ENCODE measurements at places on chromosomes 5 and 9. TPM values are rescaled to one million over a fixed set of nuclear protein-coding genes. Genes with fewer than 3 reads are reported as not detected.

GRCh38 chr5:120139039-120139438 is 325.1 kb upstream of the PRR16 start:
- DNase-seq: no peak

DNA sequence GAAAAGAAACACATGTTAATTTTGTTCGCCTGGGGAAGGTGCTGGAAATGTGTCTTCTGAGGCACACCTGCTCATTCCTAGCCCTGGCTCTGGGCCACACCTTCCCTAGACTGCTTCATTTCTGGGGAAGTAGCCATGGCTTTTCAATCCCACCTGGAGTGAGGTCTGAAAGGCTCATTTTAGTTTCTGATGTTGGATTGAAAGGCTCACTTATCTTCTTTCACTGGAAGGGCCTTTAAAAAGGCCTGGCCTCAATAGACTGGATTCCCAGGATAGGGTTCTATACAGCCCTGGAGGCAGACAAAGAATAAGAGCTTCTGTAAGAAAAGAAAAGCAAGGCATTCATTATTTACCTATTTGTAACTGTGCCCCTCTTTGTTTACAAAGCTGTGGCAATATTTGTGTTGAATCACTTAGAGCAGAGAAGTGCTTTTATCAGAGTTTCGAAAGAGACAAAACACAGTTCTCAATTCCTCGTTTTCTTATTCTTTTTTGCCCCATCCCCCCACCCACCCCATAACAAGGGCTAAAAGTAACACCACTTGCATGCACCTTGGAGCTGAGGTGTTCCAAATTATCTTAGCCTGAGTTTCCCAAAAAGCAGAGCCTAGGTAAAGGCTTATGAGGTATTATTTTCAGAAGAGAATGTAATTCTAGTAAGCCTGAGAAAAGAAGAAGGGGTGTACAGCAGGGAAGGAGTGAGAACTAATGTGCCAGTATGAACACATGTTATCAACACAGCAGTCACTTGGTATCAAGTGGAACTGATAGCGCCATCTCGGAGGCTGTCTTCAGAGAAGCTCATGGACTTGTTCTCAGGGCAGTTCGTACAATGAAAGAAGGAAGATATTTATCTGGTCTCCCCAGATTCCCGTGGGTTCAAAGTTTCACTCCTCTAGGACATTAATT is 413.1 kb downstream of the KCTD16 start:
- DNase-seq: no peak

DNA sequence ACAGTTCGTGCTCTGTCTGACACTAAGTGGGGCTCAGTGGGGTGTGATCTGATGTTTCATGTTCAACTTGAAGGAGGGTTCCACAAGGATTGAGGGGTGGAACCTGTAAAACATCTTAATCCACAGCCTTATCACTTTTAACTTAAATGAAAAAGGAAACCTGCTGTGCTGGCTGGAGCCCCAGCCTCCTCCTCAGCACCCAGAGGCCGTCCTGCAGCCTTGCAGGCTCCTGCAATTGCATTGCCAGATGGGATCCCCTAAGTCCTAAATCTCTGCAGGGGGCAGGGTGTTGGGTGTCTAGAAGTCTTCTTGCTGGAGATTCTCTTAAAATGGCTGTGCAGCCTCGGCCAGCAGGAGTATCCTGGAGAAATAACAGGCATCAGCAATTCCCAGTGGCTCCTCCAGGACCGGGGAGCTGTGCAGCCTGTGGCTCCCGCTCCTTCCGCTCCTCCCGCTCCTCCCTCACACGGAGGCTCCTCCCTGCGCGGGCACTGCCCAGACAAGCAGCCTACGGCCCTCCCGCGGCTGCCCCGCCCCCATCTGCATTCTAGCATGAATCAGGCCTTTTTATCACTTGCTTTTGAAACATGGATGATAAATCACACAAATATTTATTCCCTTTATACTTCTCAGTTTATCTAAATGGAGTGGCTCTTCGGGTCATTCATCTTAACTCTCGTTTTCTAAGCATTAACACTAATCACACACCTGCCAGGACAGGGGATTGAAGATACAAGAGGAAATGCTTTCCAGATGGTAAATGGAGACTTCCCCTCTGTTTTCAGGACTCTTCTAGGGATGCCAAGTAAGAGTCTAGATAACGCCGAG is 131.0 kb downstream of the ADAMTS16 start:
- DNase-seq: no peak

GRCh38 chr9:98150164-98150563 is 31.1 kb upstream of the TRIM14 start:
- DNase-seq: no peak

DNA sequence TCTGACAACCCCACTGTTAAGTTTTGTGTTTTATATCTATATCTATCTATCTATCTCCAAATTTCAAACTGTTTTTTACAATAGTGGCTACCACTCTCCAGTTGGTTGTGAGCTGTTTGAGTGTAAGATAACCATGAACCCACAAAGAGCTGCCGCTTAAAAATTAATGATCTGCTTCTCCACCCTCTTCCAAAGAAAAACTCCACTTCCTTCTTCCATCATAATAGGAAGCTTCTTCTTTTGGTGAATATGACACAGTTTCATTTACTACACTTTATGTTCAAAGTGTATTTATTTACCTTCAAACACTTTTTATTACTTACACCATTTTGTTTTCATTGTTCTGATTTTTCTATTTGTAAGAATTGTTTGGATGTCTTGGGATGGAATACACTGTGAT is 37.9 kb downstream of the SPZ1 start:
- no peak for DNase-seq

DNA sequence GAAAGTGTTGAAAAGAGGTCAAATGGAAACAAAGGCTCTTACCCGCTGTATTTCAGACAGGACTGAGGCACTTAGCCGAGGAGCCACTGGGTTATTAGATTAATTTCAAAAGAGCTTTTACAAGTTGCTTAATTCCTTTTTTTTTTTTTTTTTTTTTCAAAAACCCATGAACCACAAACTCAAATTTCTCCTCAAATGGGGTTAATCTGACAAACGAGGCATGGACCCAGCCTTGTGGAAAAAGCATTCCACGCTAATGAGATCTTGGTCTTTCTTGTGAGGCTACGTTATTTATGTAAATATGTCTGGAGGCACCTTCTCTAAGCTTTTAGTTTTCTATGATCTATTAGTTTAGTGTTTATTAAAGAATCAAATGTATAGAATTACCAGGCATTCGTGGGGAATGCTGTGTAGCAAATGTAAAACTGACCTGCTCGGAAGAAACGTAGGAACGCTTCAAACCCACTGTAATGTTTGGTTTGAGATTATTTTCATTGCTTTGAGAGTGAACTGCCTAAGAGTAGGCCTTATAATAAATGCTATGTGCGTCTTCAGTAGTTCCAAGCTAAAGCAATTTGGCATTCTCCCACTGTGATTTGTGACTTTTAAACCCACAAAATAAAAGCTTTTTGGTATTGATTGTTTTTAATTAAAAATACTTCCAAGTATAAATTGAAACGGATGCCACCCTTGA is 134.7 kb downstream of the CDH6 start:
- DNase-seq: no peak

GRCh38 chr5:142319560-142320429 is 5.0 kb downstream of the SPRY4 start:
- DNase-seq: no peak

DNA sequence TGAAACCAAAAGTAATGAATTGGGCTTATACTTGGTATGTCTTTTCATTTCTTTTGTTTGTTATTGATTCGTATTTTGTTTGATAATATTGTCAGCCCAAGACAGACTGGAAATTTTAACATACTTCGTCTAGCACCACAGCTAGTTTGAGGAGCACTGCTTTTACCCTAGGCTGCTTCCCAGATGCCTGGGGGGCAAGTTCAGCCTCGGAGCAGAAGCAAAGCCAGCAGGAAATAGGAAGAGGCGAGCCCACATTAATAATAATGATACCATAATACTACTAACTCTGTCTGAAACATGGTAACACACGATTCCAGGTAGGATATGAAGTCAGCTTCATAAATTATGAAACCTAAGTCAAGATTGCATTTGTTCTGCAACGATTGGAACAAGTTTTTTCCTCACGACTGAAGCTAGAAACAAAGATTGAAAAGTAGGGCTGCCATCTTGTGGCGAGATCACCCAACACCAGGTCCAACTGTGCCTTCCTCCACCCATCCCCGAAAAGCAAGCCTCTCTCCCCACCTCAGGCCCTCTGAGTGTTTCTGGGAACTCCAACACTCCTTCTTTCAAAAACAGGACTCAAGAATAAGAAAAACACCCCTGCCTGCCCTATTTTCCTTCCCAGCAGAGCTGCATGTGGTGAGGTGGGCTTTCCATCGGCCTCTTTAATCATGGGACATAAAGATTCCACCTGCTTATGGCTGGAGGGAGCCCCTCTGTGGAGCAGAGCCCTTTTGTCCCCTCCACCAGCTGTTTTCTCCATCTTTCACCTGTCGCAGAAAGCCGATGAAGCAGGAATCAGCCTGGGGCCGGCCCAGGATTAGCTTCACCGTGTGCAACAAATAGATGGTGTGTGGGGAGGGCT is 236.4 kb downstream of the CAAP1 start:
- no peak for DNase-seq

- no peak for DNase-seq
Observed at GRCh38 chr9:89911721-89912604, 307.2 kb downstream of the GADD45G start.

DNA sequence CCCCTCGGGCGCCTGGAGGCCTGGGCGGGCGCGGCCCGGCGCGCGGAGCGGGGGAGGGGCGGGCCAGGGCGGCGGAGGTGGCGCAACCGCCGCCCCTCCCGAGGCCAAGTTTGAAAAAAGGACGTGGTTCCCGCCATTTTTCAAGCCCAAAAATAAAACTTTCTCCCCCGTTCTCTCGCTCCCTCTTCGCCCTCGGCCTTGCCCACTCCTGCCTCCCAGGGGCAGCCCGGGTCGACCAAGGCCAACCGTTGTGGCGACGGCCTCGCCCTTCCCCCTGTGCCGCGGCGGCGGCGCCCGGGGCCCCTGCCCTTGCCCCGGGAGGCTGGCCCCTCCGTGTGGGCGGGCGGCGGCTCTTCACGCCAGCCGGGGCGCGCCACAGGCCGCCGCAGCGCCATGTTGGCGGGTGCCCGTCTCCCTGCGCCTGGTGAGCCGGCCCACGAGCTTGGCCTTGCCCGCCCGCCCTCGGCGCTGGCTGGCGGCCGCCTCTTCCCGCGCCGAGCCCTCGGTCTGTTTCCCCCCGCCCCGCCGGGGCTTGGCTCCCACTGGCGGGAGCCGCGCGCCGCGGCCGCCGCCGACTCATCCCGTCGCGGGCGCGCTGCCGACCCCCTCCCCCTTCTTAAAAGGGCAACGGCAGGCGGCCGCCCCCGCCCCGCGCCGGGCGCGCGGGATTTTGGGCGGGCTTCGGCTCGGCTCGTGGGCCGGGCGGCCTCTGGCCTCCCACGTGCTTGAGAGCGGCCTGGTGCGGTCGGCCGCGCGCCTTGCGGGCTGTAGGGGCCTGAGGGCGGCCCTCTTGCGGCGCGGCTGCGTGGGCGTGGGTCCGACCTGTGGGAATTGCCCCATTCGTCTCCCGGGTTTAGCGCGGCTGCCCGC is 1.3 kb downstream of the ANP32B start:
- DNase-seq: peak; percentile 93

DNA sequence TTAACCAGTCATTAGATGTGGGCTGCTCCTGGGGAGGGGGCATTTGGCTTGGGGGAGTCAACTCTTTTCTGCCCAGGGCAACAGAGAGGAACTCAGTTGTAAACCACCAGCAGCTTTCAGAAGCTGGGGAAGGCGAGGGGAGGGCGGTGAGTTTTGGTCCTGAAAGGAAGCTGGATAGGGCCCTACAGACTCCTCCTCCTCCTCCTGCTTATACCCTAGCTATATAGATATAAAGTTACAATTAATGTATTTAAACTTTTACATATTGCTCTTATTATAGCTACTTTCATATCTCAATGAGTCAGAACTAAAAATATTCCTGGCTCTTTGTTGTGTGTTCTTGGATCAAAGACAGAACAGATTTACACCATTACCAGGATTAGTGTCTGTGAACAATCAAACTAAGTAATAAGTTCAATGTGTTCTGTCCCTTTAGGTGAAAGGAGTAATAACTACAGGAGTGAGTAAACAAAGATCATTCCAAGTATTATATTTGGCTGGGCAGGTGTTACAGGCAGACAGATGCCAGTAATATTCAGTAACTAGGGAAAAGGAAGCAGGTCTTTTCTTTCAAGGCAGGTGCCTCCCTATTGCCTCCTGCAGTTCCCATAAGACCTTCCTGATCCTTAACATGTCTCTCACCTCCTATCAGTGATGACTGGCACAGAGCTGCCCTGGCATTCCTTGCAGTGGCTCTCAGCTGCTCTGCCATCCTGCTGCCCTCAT is 20.5 kb upstream of the VPS13A start:
- DNase-seq: no peak

- DNase-seq: no peak
Observed at GRCh38 chr9:14813336-14814248, 91.1 kb upstream of the CER1 start.

DNA sequence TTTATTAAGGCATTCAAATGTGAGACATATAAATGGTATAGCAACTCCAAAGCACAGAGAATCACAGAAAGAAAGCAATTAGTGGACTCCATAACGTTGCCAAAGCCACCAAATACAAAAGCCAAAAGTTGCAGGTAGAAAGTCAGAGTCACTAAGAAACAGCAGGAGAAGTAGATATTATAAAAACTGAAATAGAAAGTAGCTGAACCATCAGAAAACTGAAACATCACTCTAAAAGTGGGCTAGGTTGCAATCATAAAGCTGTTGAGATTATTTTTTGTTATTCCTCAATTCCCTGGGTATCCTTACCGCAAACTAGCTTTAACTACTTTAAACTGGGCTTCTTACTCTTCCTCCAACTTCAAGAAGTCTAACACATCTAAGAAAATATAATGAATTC is 108.1 kb upstream of the ARRDC3 start:
- DNase-seq: no peak

GRCh38 chr5:93572101-93572607 is 8.9 kb downstream of the NR2F1-AS1 start:
- no peak for DNase-seq

DNA sequence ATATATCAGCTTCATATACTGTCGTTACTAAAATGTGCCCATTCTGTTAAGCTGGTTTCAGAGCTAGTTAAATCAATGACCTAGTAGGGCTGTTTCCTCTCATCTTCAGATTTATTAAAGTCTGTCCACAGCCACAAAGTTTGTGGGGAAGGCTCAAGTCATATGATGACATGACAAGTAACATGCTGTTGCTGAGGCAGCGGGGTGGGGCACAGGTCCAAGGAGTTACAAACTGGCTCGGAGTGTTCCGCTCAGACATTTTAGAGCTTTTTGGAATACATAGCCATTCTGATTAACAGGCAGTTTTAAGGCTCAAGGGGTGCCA is 2.7 kb upstream of the ANP32B start:
- DNase-seq: peak; percentile 68

The NCBP1 gene
- 20.0 TPM for total RNA-seq

The CFAP77 gene
- 2.9 TPM for total RNA-seq

The C9orf57 gene
- not detected for total RNA-seq

The SLC34A1 gene
- not detected for total RNA-seq

The ADGRD2 gene
- total RNA-seq: not detected
